ENCODE measurements at places on chromosomes 6 and 20.

DNA sequence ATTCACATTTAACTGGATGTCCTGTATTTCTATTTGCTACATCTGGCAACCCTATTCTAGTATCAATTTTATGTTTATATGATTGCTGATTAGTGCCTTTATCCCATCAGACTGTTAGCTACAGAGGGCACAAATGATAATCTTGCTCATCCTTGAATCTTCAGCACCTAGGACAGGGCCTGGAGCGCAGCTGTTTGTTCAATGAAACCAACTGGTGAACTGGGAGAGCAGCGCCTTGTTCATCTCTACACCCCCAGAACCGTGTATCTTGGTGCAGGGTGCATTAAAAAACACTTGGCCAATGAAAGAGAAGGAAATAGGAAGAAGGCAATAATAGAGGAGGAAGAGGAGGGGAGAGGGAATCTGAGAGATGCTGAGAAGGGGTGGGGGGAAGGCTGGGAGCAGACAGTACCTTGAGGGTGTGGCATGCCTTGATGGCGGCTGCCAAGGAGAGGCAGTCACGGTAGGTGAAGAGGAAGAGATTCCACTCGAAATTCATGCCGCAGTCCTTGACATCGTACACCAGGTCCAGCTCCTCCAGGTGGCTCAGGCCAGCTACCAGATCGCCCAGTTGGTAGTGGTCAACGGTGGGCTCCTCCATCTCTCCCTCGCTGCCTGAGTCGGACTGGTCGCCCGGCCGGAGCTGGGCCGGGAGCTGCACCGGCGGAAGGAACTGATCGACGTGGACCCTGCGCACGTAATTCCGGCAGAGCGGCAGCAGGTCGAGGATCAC lies 15.5 kb downstream of the TMEM151B start:
- no peak for DNase-seq

DNA sequence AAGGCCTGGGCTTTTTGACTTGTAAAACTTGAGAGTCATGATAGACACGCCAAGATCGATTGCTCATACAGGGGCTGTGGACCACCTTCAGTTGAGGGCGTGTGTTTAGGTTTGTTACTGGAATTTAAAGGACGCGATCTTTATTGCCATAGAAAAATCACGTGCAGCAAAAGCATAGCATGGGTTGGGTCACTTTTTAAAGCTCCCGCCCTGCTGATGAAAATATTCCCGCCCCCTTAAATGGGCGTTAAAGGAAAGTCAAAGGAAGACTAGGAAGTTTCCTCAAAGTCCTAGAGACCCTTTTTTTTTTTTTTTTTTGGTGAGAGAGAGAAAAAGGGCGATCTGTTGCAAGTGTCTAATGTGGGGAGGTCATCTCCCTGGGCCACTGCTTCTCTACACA lies 23.1 kb downstream of the TFAP2A start:
- no peak for DNase-seq

DNA sequence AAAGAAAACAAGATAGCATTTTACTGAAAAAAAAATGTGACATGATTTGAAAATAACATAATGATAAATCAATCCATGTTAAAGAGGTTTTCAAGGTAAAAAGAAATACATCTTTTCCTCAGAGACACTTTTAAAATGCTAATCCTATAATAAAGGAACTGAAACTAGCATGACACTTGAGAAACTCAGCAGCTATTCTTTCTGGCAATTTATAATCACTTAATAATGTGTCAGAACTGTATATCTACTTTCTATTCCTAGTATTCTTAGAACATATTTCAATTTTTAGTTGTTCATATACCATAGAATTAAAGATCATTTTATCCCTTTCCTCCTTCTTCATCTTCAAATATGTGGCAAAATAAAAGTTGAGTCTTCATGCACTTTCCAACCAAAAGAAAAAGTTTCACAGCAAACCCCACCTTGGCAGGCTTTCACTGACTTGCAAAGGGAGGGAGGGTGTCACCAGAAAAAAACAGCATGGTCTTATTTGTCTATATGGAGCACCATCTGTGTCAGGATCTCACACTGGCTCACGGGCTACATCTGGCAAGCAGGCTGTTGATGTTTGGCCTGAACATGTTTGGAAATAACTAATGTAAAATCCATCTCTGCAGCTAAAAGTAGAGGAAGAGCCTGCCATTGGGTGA lies 48.5 kb downstream of the FHL5 start:
- DNase-seq = no peak

DNA sequence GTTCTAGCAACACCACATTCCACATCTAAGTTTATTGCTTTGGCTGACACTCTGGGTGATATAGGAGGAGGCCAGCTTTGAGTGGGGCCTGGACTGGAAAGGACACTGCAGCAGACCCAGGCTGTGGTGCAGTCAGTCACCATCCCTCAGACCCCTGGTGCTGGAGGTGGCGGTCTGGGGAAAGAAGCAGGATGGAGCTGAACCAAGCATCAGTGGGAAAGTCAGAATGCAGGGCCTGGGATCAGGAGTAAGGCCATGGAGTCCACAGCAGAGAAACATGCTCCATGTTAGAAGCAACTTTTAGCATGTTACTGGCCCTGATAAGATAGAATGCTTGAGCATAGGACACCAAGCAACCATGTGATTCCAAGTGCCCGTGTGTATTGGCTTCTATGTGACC lies 5.9 kb downstream of the HLA-A start:
- no peak for DNase-seq

DNA sequence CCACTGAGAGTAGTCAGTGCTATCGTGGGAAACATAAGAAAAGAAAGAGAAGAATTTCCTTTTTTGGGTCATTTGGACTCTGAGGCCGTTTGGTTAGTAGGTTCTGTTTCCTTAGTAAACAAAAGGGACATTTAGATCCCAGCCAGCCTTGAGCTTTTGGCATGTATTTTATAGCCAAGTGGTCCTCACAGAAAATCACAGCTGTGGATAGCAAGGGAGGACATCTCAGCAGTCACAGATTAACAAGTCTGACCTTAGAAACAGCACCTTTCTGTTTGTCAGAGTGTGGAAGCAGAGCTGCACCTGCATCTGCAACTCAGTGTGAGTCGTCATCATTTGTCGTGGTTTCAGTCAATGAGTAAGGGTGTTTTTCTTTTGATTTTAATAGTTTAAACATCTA lies 40.5 kb downstream of the FAM120B start:
- DNase-seq = no peak

DNA sequence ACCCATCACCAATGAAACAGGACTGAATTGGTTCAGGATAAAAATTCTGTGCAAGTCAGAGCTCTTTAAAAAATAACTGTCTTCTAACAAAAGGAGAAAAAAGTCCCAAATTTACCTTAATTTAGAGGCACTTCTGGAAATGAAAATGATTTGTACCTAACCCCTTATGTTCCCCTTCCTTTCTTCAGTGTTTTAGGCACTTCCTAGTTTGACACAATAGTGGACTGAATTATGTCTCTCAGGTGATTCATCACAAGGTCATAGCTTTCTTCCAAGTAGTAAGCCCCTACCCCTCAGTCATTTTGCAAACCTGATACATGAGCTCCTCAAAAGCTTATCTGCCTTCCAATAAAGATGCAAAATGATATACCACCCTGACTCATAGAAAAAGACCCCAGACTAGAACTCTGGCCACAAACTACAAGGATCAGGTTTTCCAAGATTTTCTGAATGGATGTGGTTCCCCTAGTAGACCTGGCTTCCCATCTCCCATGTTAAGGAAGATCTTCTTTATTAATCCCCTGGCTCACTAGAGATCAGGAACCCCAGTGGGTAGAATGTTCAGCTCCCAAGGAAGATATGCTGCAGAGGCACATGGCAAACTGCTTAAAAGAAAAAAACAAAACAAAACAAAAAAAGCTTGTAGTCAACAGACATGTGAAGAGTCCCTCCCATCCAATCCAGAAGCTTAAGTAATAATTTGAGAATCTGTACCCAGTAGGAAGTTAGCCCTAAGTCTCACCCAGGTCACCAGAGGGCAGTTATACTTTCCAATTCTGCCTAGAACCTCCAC lies 3.6 kb downstream of the PPP1R10 start:
- DNase-seq = no peak

DNA sequence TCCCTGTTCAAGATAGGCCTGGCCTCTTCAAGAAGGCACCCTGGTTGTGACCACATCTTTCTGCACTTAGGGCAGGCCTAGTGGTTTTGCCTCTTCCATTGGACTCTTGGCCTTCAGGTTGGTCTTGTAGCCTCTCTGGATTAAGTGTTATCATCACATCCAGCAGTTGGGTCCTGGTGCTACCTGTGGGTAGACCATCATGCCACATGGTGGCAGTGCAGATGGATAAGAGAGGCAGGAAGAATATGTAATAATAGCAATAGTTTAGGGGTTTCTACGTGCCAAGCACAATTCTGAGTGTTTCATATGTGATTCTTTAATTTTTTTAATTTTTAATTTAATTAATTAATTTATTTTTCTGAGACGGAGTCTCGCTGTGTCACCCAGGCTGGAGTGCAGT lies 28.5 kb upstream of the SNRPB2 start:
- DNase-seq = no peak

DNA sequence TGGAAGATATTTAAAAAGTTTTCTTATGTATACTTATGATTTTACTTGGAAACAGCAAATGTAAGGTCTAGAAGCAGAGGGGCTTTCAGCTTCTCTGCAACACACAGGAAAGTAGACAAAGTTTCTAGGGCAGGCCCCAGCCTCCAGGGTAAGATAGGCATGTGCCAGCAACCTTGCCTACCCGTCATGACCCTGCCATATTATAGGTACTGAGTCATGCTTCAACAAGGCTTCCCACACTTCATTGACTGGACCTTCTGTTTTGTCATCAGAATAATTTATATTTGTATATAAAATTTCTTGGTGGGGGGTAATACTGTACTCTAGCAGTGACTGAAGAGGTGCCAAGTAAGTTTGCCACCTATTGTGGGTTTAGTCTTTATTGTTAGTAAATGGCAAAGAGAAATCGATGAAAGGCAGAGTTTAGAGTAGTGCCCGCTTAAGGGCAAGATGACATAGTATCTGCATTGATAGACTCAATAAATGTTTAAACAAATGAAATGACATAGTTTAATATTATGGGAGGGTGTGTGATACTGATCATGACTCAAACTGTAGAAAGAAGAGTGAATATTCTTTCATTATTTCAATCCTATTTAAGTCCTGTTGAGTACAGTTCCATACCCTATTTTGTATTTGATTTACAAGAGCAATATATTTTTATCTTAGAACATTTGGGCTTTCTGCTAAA lies 95.6 kb downstream of the JARID2 start:
- DNase-seq = no peak

- DNase-seq = no peak
Measured at GRCh38 chr20:46268131-46268614, 40.1 kb downstream of the CDH22 start.

- DNase-seq = no peak
Measured at GRCh38 chr6:106519460-106520394, 109.6 kb downstream of the RTN4IP1 start.

GRCh38 chr6:155771822-155772221 lies 316.2 kb upstream of the NOX3 start:
- DNase-seq = no peak

- peak; percentile 75 for DNase-seq
Measured at GRCh38 chr6:17392978-17393891, at the start of gene CAP2. Gene CAP2, plus strand, starts transcription at chr6:17393595. Its CDS starts 27,961 bp downstream, at chr6:17421556.

- peak; percentile 78 for DNase-seq
Measured at GRCh38 chr6:138692978-138693909, 80.3 kb upstream of the CCDC28A start.

GRCh38 chr20:53494753-53495152 lies 98.9 kb downstream of the ZNF217 start:
- no peak for DNase-seq

DNA sequence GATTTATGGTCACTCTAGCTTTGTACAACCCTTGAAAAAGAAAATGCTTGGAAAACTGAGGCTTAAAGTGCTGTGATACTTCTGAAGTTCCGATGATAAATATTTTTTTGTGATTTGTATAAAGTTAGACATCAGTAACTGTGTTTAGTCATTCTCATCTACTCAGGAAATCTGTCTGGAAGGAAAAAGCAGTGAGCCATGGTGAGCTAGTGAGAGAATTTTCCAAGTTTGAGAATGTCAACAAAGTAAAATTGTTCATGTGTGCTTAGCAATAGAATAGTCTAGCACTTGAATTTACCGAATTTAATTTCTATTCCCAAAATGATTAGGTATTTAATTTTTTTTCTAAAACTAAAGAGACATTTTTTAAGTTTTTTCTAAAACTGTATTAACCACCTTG lies 41.3 kb upstream of the PLCB4 start:
- no peak for DNase-seq

- DNase-seq = no peak
Measured at GRCh38 chr6:133606852-133607251, 282.1 kb upstream of the TCF21 start.

DNA sequence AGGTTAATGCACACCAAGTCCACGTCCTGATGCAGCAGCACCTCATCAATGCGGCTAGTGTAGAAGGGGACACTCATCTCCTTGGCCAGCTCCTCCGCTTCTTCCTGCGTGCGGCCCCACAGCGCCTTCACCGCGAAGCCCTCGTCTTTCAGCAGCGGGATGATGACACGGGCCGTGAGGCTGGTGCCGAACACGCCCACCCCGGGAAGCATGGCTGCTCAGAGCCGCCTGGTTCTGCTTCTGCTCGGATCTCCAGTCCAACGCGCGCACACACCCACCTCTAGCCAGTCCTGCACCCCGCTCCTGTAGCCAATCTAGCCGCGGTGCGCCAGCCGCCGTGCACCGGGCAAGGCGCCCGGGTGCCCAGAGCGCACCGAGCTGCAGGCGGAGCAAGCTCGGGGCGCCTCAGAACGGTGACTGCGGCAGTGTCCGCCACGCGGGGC lies 700 bp downstream of the GFOD1 start:
- DNase-seq = peak; percentile 75

DNA sequence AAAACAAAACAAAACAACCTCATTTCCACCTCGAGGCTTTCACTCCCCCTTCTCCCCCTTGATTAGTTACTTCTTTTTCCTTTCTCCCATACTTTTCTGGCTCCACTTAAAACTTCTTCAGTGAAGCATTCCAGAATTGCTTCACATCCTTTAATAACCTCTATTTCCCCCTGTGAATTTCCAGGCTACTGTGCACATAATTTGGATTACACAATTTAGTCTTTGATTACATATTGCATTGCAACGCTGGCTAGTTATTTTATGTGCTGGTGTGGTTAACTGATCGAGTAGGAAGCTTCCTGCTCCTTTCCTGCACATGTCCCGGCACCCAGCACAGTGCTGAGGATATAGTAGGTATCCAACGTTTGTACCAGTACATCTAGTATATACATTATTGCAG lies 28.1 kb upstream of the EEF1E1 start:
- DNase-seq = no peak

DNA sequence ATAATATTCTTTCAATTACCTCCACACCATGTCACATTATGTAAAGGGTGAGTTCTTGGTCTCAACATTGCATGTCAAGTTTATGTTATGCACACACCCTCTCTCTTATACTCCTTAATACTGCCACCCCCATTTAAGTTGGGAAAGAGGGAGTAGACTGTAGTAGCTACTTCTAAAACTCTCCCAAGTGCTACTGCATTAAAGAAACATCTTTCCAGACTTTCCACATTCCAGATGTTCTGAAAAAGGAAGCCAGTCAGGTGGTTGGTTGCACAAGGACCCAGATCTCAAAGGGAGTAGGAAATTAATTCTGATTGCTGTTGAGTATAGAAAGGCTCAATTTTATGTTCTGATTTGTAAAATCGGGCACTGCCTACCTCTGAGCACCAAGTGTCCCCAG lies 419.5 kb downstream of the CD83 start:
- no peak for DNase-seq
